ENCODE measurements at places on chromosomes 6 and 20.

- DNase-seq = peak; percentile 45
Measured at GRCh38 chr6:40962241-40962640, 76.8 kb downstream of the UNC5CL start.

- DNase-seq = no peak
Measured at GRCh38 chr6:56036916-56037600, 161.7 kb upstream of the BMP5 start.

GRCh38 chr6:16822975-16823717 is 61.9 kb upstream of the ATXN1 start:
- no peak for DNase-seq

DNA sequence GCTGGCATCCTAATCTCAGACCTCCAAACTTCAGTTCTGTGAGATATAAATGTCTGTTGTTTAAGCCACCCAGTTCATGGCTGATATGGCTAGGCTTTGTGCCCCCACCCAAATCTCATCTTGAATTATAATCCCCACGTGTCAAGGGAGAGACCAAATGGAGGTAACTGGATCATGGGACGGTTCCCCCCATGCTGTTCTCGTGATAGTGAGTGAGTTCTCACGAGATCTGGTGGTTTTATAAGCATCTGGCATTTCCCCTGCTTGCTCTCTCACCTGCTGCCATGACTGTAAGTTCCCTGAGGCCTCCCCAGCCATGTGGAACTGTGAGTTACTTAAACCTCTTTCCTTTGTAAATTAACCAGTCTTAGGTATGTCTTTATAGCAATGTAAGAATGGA is 56.7 kb downstream of the KIAA0319 start:
- no peak for DNase-seq

DNA sequence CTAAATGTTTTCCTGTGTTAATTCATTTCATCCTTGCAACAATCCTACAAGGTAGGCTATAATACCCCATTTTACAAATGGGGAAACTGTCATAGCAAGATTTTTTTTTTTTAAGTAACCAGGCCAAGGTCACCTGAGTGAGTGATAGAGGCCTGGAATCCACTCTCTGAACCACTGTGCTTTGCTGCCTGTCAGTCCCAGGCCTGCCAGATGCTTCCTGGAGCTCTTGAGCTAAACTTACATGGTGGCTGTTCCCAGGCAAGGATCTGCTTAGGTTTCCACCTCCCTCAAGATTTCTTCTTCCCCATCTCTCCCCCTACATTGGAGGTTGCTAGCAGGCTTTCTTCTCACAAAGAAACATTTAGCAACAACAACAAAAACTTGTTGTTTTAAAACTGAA is 32.7 kb upstream of the RNF8 start:
- DNase-seq = no peak

DNA sequence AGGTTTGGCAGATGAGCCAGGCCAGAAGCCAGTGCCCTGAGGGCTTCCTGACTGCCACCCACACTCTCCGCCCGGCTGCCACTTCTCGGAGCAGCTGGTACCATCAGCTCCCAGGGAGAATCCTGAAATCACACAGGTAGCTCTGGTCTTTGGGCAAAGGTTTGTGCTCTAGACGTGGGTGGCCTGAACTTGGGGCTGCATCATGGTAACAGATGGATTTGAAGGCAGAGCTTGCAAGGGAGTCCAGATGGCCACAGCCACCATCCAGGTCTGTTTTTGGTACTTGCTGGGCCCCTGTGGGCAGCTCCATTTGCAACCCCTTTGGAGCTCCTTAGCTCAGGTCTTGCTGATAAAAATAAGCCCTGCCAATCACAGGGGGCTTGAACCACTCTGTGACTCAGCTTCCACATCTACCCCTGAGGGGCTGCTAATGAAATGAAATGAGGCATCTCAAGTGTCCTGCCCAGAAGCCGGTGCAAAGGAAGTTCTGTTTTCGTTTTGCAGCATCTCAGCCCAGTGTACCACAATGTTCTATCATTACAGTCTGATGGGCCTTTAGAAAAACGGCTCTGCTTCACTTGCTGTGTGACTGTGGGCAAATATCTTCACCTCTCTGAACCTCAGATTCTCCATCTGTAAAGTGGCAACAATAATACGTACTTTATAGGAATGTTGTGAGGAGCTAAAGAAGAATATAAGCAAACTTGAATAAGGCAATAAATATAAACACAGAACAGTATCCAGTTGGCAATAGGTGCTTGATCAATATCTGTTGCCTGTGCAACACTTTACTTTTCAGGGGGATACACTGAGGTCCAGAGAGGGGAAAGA is 25.1 kb upstream of the CDH22 start:
- DNase-seq = no peak

- no peak for DNase-seq
Measured at GRCh38 chr6:170030821-170031471, 259.9 kb downstream of the DLL1 start.

GRCh38 chr6:127404133-127404532 is 55.1 kb downstream of the KIAA0408 start:
- no peak for DNase-seq

DNA sequence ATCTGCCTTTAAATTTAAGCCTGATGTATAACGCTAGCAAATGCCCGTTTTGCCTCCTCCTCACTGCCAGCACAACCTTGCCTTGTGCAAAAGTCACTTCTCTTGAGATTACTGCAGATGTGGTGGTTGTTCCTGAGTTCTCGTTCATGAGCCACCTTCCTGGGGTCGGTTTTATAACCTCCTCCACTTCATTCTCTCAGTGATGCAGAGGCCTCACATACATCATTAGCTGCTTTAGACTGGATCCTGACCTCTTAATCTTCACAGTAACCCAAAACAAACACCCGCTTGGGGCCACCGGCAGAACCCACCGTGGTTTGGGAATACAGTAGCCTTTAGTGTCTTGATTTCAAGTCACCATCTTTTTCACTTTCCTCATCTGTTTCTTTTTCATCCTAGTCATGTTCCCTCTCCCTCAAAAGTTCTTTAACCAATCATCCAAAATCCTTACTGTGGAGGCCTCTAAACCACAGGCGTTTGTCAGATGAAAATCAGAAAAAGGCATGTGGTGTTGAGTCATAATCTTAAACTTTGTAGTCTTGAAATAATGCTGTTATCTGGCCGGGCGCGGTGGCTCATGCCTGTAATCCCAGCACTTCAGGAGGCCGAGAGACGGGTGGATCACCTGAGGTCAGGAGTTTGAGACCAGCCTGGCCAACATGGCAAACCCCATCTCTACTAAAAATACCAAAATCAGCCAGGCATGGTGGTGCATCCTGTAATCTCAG is 430.3 kb upstream of the SOX4 start:
- DNase-seq = peak; percentile 59

DNA sequence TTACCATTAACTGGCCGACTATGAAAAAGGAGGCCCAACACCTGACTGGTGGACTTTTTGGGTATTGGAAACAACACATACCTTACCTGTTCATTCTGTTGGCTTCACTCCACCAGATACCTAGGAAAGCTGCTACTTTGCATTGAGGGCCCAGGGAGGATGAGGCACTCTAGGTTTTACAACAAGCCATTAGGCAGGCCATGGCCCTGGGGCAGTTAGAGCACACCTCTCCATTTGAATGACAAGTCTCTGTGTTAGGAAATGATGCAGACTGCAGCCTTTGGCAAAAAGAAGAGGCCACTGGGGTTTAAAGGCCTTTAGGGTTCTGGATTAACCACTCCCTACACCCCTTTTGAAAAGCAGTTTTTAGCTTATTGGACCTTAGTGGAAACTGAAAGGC is 144.3 kb downstream of the OR2B2 start:
- no peak for DNase-seq

DNA sequence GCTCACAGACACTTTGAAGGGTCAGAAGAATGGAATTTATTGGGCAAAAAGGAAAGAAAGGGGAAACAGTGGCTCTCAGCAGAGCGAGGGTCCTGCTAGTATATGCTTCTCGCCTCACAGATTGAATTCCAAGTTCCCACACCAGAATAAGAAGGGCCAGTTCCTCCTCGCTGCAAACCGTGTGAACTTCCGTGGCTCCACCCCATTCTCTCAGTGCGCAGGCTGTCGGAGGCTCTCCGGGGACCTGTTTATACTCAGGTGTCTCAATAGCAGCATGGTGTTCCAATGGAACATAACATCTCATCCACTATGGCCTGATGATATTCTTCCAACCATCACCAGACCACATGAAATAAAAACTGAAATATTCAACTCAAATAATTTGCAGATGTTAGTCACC is 4.6 kb downstream of the SAMD3 start:
- no peak for DNase-seq

DNA sequence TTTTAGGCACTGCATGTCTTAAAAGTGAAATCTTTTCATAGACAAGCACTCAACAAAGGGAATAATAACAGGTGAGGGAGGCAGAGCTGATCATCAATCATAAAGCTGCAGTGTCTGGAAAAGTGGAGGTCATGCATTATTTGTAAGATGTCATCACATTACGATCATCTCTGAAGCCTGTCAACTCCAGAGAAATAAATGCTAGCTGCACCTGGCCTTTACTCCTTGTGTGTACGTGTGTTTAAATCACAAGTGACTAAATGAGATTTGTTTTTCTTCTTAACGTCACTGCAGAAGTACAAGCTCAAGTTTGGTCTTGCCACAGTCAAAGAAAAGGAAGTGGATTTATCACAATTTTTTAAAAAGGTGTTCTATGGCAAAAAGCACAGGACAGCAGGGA is 275.5 kb upstream of the SGK1 start:
- DNase-seq = no peak

- no peak for DNase-seq
Measured at GRCh38 chr6:25370178-25371036, 91.2 kb downstream of the CARMIL1 start.

GRCh38 chr6:53702316-53702715 is 36.8 kb upstream of the KLHL31 start:
- DNase-seq = no peak

DNA sequence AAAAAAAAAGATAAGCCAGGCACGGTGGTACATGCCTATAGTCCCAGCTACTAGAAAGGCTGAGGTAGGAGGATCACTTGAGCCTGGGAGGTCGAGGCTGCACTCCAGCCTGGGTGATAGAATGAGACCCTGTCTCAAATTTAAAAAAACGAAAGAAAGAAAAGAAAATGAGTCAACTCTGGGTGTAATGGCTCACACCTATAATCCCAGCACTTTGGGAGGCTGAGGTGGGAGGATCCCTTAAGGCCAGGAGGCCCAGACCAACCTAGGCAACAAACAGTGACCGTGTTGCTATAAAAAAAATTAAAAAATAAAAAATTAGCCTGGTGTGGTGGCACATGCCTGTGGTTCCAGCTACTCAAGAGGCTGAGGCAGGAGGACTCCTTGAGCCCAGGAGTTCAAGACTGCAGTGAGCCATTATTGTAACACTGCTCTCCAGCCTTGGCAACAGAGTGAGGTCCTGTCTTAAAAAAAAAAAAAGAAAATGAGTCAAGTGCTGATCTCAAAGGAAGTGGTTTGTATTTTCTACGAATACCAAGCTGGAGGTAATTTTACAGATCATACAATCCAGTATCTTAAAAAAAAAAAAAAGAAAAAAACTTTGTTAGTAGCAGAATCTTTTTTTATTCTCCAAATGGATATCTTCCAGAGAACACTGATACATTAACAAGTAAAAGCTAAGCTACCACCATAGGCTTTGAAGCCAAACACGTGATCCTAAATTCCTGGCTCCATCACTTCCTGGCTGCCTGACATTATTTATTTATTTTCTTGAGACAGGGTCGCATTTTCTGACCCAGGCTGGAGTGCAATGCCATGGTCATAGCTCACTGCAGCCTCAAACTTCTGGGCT is 5.7 kb downstream of the COMMD7 start:
- DNase-seq = peak; percentile 78

DNA sequence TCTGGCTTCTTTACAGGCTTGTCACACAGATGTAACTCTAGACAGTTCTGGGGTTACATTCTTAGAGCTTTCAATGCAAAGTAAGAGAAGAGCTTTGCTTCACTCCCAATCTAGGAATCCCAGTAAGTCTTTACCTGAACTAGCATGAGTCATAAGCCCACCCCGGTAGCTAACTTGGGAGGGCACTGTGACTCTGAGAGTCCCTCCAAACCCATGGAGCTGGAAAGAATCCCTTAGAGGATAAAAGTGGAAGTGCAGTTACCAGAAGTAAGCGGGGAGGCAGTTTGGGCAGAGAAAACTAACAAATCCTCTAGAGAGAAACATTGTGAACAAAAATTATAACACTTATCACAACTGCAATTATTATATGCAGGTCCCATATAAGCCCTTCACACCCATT is 84.0 kb upstream of the SMLR1 start:
- no peak for DNase-seq

DNA sequence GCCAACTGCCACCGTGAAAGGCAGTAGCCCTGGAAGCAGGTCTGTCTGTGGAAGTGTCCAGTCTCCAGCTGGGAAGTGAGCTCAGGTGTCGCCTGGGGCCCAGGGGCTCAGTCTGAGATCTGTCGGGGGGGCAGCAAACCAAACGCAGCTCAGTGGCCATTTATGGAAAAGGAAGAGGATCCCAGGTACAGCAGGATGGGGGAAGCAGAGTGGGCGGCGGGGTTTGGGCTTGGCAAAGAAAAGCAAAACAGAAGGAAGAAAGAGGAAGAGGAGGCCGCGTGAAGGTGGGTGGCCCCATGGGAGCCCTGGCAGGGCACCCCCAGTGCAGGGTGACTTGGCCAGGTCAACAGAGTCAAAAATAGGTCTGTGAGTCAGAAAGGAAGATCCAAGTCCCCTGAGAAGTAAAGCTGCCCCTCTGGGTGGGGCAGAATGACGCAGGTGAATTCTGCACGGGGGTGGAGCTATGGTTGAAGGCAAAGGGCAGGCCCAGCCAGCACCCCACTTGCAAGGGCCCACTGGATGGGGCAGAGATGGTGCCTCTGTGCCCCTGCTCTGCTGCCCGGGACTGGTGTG is 5.3 kb downstream of the PXDC1 start:
- no peak for DNase-seq

- DNase-seq = no peak
Measured at GRCh38 chr20:36162272-36162966, 7.9 kb downstream of the EPB41L1 start.

- peak; percentile 46 for DNase-seq
Measured at GRCh38 chr6:30981942-30982772, 1.4 kb upstream of the MUC21 start.

DNA sequence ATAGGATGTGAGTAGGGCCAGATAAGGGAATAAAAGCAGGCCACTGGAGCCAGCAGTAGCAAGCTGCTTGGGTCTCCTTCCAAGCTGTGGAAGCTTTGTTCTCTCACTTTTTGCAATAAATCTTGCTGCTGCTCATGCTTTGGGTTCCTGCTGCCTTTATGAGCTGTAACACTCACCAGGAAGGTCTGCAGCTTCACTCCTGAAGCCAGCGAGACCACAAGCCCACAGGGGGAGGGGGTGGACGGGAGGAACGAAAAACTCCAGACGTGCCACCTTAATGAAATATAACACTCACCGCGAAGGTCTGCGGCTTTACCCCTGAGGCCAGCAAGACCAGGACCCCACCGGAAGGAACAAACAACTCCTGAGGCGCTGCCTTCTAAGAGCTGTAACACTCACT is 1324.4 kb upstream of the EYS start:
- no peak for DNase-seq

- DNase-seq = no peak
Measured at GRCh38 chr20:50892394-50892793, 38.8 kb downstream of the ADNP start.
